ENCODE measurements at places on chromosomes 12 and 14.
A peak's percentile ranks its signal among the peaks of the same experiment; 100 is the strongest.

DNA sequence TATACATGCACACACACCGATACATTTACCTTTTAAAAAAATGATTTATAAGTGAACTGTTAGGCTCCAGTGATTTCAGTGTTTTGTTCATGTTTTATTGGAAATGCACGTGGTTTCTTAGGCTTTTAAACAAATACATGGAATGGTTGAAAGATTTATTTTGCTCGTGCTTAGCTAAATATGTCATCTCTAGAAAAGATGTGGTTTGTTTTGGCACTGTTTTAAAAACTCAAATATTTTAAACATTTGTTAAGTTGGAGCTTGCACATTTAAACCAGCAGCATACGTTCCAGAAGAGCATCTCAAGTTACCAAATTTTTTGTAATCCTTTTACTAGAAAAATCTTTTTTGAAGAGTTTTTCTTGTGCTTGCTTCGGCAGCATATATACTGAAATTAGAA, 44.5 kb downstream of the FOXA1 start:
- DNase-seq: no peak

GRCh38 chr14:91374287-91374878, 43.2 kb downstream of the CCDC88C start:
- peak; percentile 66 for DNase-seq

- DNase-seq: no peak
Observed at GRCh38 chr12:130778776-130779175, 60.3 kb downstream of the STX2 start.

- no peak for DNase-seq
Observed at GRCh38 chr12:92845329-92845728, 83.8 kb downstream of the EEA1 start.

GRCh38 chr14:29650554-29651269, 276.9 kb downstream of the PRKD1 start:
- no peak for DNase-seq

DNA sequence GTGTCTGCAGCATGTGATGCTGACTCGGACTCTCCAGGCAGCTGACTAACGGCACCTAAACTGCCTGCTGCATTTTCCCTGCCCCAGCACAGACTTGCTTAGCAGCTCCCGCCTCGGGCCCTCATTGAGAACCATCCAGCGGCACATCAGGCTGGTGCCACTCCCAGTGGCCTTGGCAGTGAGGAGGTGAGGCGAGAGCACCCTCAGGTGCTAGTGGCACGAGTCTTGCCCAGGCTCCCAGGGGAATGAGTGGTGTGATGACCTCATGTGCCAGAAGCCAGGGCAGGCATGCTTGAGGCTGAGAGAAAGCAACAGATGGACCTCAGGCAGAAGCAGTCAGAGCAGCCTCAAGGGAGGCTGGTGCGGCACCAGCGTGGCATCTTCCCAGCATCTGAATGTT, 60.2 kb downstream of the PRKCH start:
- no peak for DNase-seq

DNA sequence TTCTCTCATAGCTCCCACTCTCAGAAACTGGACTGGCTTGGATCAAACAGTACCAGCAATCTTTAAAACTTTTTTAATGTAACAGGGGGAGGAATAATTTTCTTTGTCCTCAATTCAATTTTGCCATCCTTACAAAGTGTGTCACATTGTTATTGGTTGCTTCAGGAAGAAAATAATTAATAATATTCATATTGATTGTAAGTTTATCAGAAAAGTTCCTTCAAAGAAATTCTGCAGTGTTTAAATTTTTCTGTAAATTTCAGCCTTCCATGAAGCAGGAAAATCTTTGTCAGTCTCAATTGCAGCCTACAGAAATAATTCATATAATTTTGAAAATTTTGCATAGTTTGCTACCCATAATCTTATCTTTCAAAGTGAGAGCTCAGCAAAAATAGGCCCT, 1119.1 kb upstream of the ATXN7L3B start:
- no peak for DNase-seq

GRCh38 chr12:15808652-15809051, 19.5 kb upstream of the EPS8 start:
- no peak for DNase-seq

DNA sequence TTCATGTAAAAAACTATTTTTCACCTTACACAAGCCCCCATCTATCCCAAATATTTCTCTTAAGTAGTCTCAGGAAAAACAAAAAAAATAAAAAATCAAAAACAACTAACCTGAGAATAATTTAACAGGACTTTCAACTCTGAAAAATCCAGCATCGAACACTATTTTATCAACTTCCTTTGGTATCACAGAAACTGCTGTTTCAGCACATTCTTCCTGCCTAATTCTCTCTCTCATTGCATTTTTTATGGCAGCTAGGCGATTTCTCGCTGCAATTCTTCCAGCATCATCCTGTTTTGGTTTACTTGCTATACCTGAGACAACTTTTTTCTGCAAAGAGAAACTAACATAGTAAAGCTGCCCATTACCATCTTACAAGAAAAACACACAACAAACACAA, 29.4 kb downstream of the LGALS3 start:
- DNase-seq: no peak

- DNase-seq: no peak
Observed at GRCh38 chr12:51320311-51320694, 3.7 kb downstream of the BIN2 start.

DNA sequence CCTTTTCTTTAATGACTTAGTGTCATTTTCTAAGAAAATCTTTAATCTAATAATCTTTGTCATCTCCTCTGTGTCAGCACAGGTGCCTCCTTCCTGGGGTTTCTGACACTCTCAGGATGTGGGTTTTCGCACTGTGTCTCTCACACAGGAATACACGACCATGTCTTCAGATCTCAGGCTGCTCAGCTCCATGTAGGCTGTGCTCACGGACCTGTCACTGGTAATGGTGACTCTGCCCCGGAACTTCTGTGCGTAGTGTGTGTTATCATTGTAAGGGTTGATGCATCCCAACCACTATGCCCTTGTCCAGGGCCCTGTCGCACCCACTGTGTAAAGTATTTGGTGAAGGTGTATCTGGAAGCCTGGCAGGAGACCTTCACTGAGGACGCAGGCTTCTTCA, 647.8 kb downstream of the TMEM121 start:
- DNase-seq: no peak

GRCh38 chr14:69767369-69767999, 542 bp downstream of the SRSF5 start:
- DNase-seq: peak; percentile 85

DNA sequence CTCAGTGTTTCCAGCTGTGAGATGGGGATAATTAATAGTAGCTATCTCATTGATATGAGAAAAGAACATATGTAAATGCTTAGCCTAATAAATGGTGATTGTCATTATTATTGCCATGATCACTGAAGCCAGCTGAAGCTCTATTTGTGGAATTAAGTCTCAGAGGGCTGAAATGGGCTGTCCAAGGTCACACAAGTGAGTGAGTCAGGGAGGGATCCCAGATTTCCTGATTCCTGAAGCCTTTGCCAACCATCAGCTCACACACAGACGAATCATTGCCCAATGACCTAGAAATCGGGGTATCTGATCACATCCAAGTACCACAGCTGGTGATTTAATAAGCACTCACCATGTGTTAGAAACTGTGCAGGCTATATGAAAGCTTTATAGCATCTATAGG, 21.6 kb upstream of the TMEM229B start:
- no peak for DNase-seq

DNA sequence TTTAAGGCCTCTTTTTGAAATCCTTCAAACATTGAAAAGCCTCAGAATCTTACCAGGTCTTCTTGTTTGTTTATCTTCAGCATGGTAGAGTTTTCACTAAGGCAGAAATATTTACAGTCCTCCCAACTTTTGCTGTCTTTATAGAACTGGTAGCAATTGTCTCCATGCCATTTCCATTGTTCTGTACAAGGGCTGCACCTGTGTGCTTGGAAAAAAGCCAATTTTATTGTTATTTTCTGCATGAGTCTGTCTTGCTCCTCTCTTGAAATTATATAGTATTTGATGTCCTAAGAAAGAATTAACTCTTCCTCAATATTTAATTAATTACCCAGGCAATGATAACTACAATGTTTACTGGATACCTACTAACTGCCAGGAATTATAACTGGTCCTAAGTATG, 23.3 kb downstream of the CLEC1A start:
- no peak for DNase-seq

DNA sequence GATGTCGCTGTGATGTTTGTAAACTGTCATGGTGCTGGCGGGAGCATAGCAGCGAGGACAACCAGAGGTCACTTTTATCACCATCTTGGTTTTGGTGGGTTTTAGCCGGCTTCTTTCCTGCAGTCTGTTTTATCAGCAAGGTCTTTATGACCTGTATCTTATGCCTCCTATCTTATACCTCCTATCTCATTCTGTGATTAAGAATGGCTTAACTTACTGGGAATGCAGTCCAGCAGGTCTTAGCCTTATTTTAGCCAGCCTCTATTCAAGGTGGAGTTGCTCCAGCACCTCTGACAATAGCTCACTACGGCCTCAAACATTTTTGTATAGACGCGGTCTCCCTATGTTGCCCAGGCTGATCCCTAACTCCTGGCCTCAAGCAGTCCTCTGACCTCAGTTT, 53.7 kb downstream of the B4GALNT3 start:
- no peak for DNase-seq

DNA sequence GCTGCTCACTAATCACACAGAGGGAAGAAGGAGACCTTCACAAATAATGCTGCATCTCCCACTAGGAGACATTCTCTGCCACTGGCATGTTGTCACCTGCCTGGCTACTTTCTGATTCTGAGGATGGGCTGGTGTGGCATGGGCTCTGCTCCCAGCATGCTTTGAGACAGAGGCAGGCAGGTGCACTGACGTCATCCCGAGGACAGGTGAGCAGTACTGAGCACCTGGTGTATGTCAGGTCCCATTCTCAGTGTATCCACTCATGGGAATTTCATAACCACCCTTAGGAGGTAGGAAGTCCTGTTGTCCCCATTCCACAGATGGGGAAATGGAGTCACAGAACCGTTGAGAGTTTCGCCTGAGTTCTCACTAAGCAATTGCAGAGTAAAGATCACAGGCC, 597.9 kb downstream of the VRK1 start:
- no peak for DNase-seq

DNA sequence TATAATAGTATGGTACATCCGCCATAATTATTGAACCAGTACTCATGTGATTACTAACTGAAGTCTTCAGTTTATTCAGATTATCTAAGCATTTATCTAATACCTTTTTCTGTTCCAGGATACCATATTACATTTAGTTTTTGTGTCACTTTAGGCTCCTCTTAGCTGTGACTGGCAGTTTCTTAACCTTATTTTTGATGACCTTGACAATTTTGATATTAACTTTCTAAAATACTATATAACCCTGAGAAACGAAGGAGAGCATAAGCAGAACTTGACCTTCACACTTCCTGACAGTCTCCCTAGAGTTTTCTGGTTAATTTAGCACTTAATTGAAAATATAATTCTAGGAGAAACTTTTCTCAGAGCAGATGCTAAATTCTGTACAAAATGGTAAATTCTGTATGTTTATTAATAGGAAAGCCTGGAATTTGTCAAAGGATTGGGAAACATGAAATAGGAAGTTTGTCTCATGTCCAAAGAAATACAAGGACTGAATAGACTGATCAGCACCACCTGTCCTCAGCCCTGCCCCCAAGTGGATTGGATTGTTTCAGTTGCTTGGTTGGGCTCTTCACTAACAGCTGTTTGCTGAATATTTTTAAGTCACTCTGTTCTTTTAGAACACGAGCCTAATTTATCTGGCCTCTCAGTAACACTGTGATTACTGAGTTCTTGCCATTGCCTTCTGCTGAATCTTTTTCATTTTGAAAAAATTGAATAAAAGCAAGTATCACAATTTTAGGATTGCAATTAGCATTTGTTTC, 6.0 kb downstream of the BICDL1 start:
- no peak for DNase-seq

DNA sequence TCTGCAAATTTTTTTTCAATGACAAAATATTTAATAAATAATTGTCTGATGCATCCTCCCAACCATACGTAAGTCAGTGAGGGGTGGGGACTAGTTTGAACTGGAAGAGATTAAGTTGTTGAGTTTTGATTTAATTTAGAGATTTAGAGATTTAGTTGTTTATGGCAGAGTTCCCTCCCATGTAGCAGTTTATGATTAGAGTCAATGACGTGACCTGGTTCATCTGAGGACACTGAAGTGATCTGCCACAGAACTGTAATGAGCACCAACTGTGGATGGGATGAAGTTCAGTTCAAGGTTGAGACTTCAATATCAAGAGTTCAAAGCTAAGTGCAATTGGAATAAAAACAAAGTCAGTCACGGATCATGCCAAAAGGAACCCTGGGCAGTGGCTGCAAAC, 609.3 kb downstream of the NOVA1 start:
- DNase-seq: no peak

GRCh38 chr12:21334771-21335325, at the start of gene SLCO1A2:
SLCO1A2 (minus strand) TSS chr12:21334917; CDS start chr12:21334647, 270 bp downstream.
- DNase-seq: no peak

- no peak for DNase-seq
Observed at GRCh38 chr12:57552835-57553313, 3.0 kb downstream of the KIF5A start.

DNA sequence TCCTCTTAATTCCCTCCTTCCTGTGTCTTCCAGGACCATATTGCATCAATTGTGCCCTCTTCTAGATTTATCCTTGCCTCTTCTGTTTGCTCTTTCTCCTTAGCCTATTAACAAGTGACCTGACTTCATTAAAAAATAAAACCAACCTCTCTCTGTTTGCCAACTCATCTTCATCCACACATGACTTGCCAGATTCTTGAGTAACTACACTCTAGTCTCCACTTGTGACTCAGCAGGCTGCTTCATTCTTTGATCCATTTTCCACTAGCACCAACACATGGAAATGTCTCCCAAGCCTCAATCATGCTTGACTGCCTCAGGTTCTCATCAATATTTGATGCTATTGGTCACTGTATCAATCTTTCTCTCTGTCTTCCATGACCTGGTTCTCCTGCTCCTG, 492.4 kb upstream of the TMPO start:
- no peak for DNase-seq

DNA sequence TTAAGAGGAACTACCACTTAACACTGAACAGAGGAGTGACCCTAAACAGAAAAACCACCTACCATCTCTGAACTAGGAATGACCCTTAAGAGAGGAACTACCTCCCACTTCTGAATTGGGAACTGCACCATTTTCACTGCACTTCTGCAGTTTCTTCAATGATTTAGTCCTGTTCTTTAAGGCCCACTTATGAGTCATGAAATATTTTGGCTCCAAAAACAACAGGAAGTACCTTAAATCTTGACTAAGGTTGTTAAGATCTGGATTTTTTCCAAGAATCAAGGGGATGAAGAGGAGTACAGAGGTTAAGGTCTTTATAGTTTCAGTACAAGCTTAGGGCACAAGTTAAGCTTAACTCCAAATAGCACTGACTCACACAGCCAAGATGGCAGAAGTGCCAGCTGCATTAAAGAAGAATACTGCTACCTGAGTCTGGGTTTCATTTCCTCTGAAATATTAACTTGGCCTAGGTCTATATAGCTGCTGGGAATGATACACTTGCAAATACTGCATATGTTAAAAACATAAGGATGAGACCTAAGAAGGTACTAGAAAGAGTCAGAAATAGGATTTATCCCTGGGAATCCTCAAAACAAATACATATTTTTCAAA, 4.2 kb downstream of the NPC2 start:
- no peak for DNase-seq

All from NAMALWA (cell line).